Spinal cord (tissue), 10 donors: ENCODE measurements at places on chromosomes 11 and 22.
A peak's percentile ranks its signal among the peaks of the same experiment; 100 is the strongest.

GRCh38 chr11:71298761-71299181 is 46.4 kb upstream of the SHANK2 start:
- DNase-seq, result no peak

DNA sequence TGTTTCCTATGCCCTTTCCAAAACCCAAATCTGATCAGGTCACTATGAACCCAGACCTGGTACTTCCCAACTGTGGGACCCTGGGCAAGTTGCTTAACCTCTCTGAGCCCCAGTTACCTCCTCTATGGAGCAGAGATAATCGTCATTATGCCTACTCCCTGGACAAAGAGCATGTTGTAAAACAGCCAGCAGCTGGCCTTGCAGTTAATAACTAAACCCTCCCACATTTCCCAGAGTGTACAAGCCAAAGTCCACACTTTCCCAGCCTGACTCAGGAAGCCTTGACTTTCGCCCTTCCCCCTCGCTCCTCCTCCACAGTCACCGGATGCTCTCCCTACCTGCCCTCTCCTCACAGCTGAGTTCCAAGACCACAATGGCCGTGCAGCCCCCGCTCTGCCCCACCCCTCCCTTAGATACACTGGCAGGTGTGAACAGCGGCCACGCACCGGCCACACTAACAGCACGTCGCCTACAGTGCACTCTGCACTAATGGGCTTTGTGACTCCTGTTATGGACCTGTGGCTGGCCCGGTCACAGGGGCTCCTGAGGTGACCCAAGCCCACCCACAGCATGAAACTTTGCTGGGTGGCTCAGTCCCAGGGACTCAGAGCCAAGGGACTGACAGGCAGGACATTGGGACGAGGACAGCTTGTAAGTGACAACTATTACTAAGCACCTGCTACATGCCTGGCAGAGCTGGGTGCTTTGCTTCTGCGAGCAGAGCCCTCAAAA is 15.6 kb upstream of the MFNG start:
- peak; percentile 78 for DNase-seq

DNA sequence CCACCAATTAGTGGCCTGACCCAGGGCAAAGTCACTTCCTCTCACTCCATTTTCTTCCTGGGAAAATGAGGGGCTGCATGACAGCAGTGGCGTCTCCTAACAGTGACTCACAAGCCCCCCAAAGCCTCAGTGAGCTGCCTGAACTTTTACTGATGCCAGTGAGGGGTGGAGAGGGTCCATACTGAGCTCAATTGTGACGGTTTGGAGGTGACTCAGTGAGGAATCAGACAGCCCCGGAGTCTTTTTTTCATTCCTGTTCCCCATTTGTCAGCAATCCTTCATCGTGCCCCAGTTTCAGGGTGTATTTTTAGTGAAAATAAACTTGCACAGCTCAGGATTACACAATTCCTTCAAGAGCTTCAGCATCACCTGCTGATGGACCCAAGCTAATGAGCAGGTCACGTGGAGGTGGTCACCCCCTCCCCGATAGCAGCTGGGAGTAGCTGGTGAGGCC is 30.1 kb upstream of the RASD2 start:
- no peak for DNase-seq

- DNase-seq, result no peak
These were observed 21.6 kb downstream of the DGCR6L start for GRCh38 chr22:20298110-20298802.

DNA sequence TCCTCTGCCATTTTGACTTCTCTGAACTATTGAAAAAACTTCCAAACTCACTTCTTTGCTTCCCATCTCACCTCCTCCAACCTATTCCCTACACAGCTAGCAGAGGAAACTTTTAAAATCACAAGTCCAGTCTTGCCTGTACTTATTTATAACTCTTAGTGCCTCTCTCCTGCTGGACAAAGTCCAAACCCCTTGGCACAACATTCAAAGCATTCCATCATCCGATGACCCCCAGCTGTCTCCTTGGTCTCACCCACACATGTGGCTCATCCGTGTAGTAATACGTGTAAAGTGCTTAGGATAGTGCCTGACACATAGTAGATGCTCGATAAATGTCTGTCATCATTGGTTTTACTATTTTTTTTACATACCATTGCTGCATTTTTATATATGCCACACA is 101.4 kb downstream of the PARVA start:
- DNase-seq, result no peak

DNA sequence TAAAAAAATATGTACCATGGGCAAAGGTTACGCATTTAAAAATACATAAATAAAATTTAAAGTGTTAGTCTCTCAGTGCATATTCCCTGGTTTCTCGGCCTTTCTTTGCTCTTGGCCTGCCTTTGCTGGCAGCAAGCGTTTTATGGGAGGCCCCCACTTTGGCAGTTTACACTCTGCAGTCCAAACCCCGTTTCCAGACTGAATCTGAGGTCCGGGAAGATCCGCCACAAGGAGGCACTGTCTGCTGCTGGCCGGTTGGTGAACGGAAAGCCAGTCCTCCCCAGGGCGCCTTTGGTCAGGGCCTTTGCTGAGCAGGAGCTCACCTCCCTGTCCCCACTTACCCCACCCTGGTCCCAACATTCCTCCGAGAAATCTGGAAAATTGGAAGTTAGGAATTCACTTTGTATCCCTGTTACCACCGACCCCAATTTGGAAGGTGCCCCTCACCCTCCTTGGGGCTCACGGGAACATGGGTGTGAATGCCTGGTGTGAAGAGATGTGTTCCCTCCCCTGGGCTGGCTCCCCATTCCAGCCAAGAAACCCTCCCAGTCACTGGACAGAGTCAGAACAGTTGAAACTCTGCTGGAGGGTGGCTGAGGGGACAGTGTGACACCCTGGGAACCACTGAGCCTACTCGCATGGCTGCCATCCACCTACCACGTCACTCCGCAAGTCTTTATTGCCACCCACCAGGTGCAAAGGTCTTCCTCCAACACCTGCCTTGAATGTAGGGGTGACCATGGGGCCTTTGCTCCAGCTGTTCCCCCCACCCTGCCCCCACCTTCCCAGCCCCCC is 9.4 kb upstream of the SF1 start:
- DNase-seq, result no peak

- no peak for DNase-seq
These were observed 58.3 kb downstream of the SIK3 start for GRCh38 chr11:117039900-117040299.

- DNase-seq, result no peak
These were observed 256.1 kb upstream of the UBASH3B start for GRCh38 chr11:122399375-122399774.

DNA sequence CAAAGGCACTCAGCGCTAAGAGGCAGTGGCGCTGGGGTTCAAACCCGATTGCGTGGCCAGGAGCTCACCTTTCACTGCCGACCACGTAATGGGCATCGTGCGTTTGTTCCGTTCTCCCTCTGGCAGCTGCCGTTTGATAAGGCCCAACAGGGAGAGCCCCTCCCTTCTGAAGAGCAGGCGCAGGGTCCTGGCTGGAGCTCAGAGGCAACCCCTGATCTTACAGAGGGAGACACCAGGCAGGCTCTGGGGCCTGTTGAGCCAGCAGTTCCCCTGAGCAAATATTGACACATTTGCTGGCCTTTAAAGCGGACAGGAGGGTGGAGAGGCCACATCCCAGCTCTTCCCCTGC is 11.7 kb upstream of the C1QTNF6 start:
- DNase-seq, result no peak

- DNase-seq, result no peak
These were observed 25.9 kb upstream of the SCARF2 start for GRCh38 chr22:20463324-20464095.

- DNase-seq, result no peak
These were observed 10.7 kb upstream of the FAM118A start for GRCh38 chr22:45298934-45299505.

DNA sequence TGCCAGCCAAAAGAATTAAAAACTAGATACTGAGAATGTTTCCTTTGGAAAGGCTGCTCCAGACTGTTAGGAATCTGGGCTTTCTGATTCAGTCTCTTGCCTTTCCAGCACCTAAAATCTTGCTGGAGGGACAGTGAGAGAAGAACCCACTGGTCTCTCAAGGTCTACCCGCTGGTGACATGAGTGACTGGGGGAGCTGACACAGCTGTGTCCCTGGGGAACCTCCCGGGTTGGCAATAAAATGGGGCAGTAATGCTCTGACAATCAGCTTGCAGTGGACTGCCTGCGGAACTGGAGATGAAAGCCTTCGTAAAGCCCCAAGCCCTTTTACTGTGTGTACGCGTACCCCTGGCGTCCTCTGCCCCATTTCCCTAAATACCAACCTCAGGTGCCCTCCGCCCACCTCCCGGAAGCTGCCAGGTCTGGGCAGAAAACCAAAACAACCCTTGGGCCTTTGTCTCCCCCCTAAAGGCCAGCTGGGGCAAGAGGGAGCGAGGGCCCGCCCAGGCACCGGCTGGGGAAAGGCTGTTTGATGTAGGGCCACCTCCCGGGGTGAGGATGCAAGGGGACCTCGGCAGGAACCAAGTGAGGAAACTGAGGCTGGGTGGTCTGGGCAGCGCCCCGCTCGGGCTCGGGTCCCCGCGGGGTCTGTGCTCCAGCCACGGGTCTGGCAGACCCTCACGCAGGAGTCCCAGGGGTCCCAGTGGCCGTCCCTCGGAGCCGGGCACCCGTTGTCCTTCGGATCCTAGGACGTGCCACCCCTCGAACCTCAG is 741 bp downstream of the CARS1 start:
- no peak for DNase-seq

GRCh38 chr11:119641983-119642745 is 86.8 kb downstream of the NECTIN1 start:
- DNase-seq, result no peak

DNA sequence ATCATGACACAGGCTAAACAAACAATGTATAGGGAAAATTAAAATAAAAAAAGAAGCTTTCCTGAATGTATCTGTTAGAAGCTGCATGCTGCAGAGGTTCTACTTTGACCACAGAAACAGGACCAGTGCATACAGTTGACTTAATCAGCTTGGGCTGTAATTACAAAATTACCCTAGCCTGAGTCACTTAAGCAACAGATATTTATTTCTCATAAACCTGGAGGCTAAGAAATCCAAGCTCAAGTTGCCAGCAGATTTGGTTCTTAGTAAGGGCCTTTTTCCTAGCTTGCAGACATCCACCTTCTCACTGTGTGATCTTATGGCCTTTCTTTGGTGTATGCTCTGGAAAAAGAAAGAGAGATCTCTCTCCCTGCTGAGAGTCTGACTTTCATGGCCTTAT is 946.5 kb upstream of the RAG2 start:
- DNase-seq, result no peak

- no peak for DNase-seq
These were observed 12.7 kb downstream of the BTG4 start for GRCh38 chr11:111499483-111499882.

GRCh38 chr11:1298695-1299492 is 10.5 kb downstream of the TOLLIP start:
- DNase-seq, result no peak

- no peak for DNase-seq
These were observed 46.1 kb upstream of the JAM3 start for GRCh38 chr11:134022748-134023147.

- peak; percentile 56 for DNase-seq
These were observed 73.6 kb upstream of the SUSD2 start for GRCh38 chr22:24107661-24108060.

DNA sequence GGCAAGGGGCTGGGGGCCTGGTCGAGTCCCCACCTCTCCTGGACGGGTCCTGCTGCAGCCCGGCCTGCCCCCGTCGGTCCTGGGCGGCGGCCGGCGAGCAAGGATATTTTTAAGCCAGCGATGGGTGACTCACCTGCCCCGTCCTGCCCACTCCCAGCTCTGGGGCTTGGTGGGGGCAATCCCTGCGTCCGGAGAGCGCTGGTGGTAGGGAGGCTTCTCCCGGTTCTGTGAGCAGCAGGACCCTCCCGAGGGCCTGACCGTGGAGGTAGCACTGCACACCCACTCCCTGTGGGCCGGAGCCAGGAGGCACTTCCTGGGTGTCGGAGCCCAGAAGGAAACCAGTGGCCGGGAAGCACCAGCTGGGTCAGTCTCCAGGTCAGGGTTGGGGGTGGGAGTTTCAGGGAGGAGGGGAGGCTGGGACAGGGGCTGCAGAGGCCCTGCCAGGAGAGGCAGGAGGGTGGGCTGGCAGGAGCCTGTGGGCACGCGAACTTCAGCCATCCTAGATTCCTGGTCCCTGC is 467 bp downstream of the EPS8L2 start:
- no peak for DNase-seq

DNA sequence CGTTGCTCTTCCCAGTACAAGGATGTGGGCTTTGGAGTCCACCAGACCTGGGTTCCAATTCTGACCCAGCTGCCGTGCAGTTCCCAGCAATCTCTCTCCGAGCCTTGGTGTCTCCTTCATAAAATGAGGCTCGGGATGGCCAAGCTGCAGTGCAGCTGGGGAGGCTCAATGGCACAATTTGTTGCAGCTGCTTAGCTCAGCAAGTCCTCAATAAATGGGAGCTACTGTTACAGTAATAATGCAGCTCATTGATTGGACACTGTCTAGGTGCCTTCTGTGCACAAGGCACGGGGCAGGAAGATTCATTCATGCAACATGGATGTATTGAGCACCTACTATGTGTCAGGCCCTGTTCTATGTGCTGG is 37.1 kb downstream of the SHISAL1 start:
- DNase-seq, result peak; percentile 72

DNA sequence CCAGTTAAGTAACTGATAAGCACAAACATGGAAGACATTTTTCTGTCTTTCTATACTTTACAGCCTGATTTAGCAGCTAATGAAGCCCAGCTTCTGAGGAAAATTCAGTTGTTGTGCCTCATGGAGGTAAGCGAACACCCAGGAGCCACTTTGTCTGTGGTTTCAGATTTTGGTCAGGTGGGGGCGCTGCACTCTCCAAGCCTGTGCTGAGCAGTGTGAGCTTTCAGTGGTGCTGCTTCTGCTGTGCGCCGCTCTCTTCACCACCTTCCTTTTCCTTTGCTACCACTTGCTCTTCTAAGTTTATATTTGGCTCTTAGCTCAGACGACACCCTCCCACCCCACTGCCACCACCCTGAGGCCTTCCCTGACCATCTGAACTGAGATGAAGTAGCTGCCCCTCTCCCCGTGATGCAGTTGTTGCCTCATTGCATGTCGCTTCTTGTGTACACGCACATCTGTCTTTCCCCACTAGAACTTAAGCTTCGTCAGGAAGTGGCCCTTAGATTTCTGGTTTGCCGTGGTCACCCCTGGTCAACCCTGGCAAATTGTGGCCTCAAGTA is 14.0 kb downstream of the PSMD13 start:
- DNase-seq, result no peak

- DNase-seq, result no peak
These were observed 537.9 kb upstream of the CADM1 start for GRCh38 chr11:116042146-116042545.

DNA sequence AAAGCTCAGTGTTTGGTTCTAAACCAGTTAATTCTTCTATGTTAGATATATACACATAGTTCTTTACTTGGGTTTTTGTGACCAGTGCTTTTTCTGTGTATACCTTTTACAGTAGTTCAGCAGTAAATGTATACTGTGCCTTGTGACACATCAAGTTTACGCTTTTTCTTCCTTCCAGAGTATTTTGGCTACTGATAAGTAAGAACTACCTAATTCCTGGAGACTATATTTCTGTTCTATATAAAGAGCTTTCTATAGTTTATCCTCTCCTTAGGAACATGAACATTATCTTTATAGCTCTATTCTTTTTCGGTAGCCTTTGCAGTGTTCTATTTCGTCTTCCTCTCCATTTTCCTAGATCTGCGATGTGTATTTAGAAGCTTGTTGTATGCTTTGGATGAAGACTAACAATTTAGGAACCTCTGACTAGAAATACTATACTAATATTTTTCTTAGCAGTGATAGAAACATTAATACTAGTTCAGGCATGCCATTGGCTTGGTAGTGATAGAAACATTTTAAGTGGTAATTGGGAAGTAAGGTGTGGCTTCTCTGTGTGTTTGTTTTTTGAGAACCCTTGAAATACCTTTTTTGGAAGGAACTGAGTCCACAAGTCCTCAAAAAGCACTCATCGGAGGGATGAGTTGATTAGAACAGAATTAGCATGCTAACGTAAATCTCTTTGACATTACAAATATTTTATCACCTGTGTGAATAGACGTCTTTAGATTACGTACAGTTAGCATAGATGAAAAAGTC is 74.6 kb downstream of the ARHGEF12 start:
- DNase-seq, result no peak
